ENCODE measurements at places on chromosomes 7 and 10.

DNA sequence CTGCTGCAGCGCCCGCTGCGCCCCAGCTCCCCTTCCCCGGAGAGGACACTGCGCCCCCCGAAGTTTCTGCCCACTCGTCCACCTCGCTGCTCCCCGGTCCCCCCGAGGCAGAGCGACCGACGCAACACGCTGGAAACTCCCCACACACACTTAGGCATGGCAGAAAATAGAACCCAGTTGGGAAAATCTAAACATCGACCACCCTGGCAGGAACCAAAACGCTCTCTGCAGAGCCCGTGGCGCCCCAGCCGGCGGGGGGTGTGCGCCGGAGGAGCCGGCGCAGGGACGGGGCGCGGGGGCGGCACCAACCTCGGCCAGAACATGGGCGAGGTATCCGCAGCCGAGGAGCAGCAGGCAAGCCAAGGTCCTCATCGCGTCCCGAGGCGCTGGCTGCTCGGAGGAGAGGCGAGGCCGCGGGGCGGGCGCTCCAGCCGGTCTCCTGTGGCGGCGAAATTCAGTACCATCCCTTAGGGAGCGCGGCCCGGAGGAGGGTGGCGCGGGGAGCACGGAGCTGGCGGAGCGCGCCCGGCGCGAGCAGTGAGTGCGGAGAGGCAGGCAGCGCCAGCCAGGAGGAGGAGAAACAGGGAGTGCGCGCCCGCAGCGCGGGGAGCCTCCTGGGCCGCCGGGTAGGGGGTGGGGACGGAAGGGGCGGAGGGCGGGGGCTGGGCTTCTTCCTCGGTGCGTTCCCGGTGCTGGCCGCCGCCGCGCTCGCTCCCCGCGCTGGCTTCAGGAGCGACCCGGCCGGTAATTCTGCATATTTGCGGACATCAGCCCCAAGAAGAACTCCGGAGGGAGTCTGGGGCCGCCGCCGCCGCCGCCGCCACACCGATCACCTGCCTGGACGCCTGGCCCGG lies 789 bp downstream of the PDGFA start:
- peak; percentile 79 for DNase-seq

DNA sequence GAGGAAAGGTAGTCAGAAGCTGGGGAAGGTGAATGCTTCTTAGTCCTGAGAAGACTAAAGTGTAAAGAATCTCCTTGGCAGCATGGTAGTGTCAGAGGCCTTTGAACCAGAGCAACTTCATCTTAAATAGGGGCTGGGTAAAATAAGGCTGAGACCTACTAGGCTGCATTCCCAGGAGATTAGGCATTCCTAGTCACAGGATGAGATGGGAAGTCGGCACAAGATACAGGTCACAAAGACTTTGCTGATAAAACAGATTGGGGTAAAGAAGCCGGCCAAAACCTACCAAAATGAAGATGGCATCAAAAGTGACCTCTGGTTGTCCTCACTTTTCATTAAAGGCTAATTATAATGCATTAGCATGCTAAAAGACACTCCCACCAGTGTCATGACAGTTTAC lies 351.6 kb downstream of the LRRTM3 start:
- no peak for DNase-seq

GRCh38 chr10:8416760-8417159 lies 362.3 kb downstream of the GATA3 start:
- DNase-seq = no peak

DNA sequence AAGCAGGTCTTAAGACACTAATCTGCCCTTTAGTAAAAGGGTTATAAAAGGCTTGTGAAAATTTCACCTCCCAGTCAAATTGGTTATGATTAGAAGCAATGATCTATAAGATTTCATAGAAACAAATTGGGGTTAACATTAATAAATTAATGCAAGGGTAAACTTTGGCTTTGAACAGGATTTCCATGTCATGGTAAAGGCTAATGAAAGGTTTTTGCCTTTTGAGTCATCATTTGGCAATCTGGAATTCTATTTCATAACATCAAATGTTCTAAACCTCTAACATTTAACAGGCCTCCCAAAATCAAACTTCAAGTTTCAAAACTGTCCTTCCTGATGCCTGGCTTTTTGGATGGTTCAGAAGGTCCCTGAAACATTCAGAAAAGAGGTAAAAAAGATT lies 62.4 kb downstream of the COA1 start:
- no peak for DNase-seq

DNA sequence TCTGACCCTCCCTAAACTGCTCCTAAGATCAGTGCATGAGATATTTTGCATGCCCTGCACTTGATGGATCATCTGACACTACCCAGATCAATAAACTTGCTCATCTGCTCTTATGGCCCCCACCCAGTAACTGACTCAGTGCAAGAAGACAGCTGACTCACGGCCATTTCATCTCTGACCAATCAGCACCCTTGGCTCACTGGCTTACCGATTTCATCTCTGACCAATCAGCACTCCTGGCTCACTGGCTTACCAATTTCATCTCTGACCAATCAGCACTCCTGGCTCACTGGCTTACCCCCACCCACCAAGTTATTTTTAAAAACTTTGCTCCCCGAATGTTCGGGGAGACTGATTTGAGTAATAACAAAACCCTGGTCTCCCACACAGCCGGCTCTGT lies 37.2 kb upstream of the OPTN start:
- DNase-seq = no peak
